ENCODE measurements at places on chromosomes 7 and 10.
A peak's percentile ranks its signal among the peaks of the same experiment; 100 is the strongest.

- H3K4me3 ChIP-seq: no peak overlapping the region
- H3K4me1 ChIP-seq: no peaks in the 10 kb centered on the region
- no peak for DNase-seq
- no peak overlapping the region for H3K27ac ChIP-seq
- no peaks in the 10 kb centered on the region for H3K27me3 ChIP-seq
- no peaks in the 10 kb centered on the region for H3K36me3 ChIP-seq
These were observed 88.8 kb upstream of the LYZL1 start for GRCh38 chr10:29199941-29200679.

- no peaks in the 10 kb centered on the region for H3K36me3 ChIP-seq
- peak overlapping the region; percentile 10 for H3K27ac ChIP-seq
- H3K4me1 ChIP-seq: peaks cover 40% of the 10 kb centered on the region
- no peak overlapping the region for H3K4me3 ChIP-seq
These were observed 193.7 kb upstream of the CSTF2T start for GRCh38 chr10:51892965-51893658.

- H3K36me3 ChIP-seq: peaks cover 19% of the 10 kb centered on the region
- peaks cover 15% of the 10 kb centered on the region for H3K4me1 ChIP-seq
- H3K27ac ChIP-seq: peak within 1 kb of the TSS; percentile 77
- DNase-seq: peak; percentile 77
- H3K27me3 ChIP-seq: no peaks in the 10 kb centered on the region
These were observed at the start of gene ZNF485 for GRCh38 chr10:43606323-43607198. Gene ZNF485, plus strand, starts transcription at chr10:43606438. Its CDS starts 613 bp downstream, at chr10:43607051.

DNA sequence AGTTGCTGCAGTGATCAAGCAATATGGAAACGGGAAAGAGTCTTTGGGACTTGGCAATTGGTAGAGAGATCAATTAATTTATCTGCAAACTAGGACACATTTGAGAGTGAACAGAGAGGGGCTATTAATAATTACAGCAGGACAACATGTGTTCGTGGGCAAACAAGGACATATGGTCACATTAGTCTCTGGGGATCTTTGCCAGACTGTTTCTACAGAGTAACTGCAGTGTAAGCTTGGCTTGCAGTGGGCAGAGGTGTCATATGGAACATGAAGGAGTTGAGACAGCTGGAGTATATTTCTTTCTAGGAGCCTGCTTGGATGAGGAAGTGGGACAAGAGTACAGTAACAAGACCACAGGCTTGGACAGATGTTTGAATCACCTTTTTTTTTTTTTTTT lies 232.1 kb upstream of the LYZL1 start:
- peaks cover 5% of the 10 kb centered on the region for H3K27me3 ChIP-seq
- no peak overlapping the region for H3K27ac ChIP-seq
- no peak for DNase-seq

- H3K4me1 ChIP-seq: peaks cover 9% of the 10 kb centered on the region
- H3K4me3 ChIP-seq: no peak overlapping the region
- no peak for DNase-seq
- no peaks in the 10 kb centered on the region for H3K27me3 ChIP-seq
- H3K27ac ChIP-seq: no peak overlapping the region
These were observed 423.6 kb downstream of the PHTF2 start for GRCh38 chr7:78222001-78222751.

Data from left ventricle myocardium inferior (tissue), 1 donor.